Stimulated activated CD8-positive, alpha-beta memory T cell treated with anti-CD3 and anti-CD28 coated beads, Interleukin-7, amount 100 ng/mL, for 1 hour (primary cell): ENCODE measurements at places on chromosomes 3 and 15.

DNA sequence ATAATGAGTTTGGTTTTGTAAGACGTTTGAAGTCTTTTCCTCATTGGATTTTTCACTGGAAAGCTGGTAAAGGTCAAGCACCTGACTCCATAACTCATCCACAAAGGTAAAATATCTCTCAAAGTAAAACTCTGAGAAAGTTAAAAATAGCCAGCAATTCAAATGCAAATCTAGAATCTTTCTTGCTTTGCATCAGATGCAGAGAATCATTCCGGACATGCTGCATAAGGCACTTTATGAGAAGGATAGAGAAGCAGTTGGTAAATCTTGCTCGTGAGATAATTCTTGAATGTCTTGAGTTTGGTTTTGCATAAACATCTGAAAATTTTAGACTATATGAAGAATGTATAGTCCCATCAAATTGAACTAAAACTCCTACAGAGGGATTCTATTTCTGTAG lies 9.1 kb downstream of the KCNMB2 start:
- no peak for DNase-seq

- DNase-seq = no peak
Observed at GRCh38 chr3:184567946-184568559, 6.5 kb downstream of the EPHB3 start.

GRCh38 chr3:55158345-55158744 lies 230.5 kb upstream of the LRTM1 start:
- DNase-seq = no peak

GRCh38 chr3:104102386-104102785 lies 1264.3 kb upstream of the ALCAM start:
- no peak for DNase-seq

GRCh38 chr3:183766107-183766506 lies 59.3 kb downstream of the MAP6D1 start:
- DNase-seq = no peak

DNA sequence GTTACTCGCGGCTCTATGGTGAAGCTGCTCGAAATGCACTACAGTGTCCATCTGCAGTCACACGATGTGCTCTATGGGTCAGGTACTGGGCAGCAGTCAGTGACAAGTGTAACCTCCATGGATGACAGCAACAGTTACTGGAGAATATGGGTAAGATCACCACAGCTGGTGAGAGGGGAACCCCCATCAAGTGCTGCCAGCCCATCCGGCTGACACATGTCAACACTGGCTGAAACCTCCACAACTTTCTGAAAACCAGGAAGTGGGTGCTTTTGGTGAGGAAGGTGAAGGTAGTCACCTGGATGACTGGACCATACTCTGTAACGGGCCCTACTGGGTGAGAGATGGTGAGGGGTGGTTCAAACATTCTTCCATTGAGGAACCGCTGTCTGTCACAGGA lies 87.4 kb upstream of the C15orf39 start:
- DNase-seq = no peak

GRCh38 chr15:64982472-64982871 lies 7.2 kb downstream of the SPG21 start:
- no peak for DNase-seq

- no peak for DNase-seq
Observed at GRCh38 chr3:72141264-72141663, 356.3 kb upstream of the PROK2 start.

DNA sequence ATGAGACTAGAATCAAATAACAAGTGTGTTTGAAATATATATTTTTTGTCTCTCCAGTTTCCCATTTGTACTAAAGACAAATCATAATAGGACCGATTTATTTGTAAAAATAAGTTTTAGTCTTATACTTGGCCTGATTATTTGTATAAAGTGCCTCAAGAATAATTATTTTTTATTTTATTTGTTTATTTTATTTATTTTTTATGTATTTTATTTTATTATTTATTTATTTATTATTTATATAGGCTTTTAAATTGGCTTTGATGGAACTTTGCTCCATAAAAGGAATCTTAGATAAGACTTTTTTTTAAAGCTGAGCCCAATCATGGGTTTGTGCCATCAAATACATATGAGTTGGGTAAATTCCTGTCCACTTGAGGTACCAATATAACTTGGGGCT lies 22.2 kb upstream of the ZNF80 start:
- DNase-seq = no peak

- no peak for DNase-seq
Observed at GRCh38 chr15:89489376-89489775, 7.0 kb downstream of the RHCG start.
